ENCODE measurements at places on chromosomes 6 and 20.
A peak's percentile ranks its signal among the peaks of the same experiment; 100 is the strongest.

DNA sequence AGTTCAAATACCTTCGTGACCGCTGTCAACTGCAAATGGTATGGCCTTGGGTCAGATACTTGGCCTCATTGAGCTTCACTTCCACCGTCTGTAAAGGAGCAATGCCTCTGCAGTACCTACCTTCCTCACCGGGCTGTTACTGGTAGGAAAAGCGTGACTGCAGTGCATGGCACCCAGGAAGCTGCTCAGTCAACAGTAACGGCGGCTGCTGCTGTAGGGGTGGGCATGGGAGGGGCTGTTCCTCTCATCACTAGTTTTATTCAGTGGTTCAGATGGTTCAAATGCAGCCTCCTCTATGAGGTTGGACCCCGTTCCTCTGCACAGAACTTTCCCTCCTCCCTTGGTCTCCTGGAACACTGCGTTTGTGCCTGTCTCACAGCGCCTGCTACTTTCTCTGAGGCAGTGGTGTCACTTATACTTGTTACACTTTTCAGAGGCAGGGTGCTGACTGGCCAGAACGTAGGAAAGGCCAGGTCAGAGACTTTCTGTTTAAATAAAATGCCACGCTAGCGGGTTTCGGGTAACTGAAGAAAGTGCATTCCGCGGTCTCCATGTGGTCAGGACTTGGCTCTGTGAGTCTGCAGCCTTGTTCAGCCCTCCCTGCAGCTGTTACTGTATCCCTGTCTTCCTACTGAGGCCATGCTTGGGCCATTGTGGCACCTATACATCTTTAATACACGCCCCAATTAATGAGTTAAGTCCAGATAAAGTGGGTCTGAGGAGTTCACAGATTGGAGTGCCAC lies 279.6 kb downstream of the NRN1 start:
- no peak for DNase-seq

DNA sequence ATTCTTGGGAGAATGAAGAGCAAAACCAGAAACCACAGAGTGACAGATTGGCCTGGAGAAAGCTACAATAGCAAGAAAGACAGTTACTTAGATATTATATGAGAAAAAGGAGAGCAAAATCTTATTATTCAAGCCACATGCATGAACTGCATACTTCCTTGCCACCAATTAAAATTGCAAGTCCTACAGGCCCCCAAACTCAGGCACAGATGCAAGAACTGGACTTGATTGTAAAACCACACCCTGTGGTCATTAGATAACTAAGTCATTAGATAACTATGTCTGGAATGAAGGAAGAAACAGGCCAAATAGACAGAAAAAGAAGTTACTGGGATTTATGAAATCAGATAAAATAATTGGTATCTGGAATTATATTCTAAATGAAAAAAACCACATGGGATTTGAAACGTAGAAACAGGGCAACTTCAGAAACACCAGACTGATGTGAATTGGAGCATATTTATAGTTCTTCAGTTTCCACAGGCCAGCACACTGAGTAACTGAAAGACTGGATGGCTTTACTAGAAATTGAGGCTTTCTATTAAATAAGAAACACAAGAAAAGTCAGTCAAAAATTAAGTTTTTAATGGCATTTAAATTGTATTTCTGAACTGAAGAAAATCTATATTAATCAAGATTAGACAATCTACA lies 49.4 kb upstream of the CARMIL1 start:
- no peak for DNase-seq

GRCh38 chr6:136607932-136608772 lies 57.9 kb upstream of the MAP7 start:
- peak; percentile 61 for DNase-seq

DNA sequence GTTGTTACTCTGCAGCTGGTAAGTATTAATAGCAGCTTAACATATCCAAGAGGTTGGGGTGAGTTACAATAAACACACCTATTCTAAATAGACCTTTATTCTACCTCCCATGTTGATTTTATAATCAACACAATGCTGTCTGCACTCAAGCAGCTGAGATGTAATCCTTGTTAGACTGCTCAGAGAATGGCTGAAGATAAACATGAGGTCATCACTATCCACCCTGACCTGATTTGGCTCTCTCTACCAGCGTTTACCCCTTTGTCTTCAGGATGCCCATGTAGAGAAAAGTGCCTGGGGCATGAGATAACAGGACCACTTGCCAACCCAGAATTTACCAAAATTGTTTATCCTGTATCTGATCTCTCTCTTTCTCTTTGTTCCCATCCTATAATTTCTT lies 220.7 kb upstream of the DEFB112 start:
- DNase-seq, result no peak

- DNase-seq, result no peak
These were observed 60.5 kb upstream of the GGTLC1 start for GRCh38 chr20:24049081-24049480.

DNA sequence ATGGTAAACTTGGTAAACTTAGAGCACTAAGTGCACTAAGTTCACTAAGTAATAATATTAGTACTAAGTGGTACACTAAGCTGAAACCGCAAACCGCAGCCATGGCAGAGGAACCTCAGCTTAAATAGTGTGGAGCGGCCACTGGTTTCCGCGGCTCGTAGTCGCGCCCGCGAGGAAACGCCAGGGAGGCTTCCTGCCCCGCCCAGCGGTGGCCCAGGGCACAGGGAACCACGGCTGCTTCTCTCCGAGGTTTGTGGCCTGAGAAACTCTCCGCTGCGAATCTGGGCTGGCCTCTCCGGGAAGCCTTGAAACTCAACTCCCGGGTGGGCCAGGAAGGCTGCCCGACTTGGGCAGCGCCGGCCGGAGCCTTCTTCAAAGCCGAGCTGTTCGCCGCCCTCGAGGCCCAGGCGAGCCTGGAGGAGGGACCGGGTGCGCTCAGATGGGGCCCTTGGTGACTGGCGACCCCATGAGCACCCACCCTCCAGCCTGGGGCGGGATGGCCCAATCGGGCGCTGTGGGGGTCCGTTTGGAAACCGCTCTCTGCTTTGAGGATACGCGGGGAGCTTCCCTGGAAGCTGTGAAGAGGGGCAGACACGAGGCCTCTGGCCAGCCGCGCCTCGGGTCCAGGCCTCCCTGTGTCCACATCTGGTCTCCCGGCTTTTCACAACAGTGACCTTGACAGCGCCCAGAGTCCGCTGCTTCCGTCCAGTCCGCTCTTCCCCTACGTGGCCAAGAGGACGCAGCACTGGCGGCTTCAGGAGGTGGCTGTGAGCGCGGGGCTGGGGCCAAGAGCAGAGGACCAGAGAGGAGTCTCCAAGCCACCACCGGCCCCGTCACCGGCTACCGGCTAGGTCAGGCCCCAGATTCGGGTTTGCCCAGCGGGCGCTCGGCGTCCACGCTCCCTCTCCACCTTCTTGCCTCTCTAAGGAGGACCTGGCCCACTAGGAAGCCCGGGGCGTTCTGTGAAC lies 25.4 kb upstream of the HLA-E start:
- peak; percentile 77 for DNase-seq

DNA sequence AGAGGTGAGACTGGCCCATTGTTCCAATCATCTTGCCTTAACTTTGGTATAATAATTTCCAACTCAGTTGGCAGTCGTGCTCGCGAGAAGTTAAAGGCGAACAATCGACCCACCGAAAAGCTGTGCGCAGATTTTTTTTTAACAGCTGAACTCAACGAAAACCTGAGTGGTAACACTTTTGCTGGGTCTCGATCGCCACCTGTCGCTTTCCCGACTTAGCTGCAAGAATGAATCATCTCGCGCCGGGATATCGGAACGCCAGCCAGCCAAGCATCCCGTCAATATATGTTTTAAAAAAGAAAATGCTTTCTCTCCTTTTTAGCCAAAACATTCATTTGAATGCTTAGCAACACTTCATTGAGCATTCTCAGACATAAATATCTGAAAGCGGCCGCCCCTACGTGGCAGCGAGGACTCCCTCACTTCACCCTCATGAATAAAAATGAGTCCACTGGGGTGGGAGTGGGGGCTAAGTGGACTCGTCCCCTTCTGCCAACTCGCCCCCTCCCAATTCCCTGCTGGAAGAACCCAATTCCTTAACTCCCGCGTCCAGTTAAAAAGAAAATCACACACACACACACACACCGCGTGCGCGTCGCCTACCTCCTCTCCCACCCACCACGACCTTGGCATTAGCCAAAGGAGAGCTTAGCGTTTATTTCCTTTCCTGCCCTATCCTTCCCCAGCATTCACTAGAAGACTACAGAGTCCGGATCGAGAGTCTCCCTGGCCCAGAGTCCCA lies 1.5 kb downstream of the COL12A1 start:
- no peak for DNase-seq

GRCh38 chr20:21411725-21412124 lies 14.4 kb upstream of the NKX2-4 start:
- no peak for DNase-seq

GRCh38 chr6:149061930-149062329 lies 255.6 kb upstream of the TAB2 start:
- DNase-seq, result no peak

GRCh38 chr6:13319891-13320564 lies 8.3 kb downstream of the TBC1D7 start:
- DNase-seq, result no peak

GRCh38 chr20:18005170-18005989 lies 36.6 kb downstream of the MGME1 start:
- no peak for DNase-seq

Data from immature natural killer cell (primary cell).